ENCODE measurements at places on chromosomes 4 and X.

DNA sequence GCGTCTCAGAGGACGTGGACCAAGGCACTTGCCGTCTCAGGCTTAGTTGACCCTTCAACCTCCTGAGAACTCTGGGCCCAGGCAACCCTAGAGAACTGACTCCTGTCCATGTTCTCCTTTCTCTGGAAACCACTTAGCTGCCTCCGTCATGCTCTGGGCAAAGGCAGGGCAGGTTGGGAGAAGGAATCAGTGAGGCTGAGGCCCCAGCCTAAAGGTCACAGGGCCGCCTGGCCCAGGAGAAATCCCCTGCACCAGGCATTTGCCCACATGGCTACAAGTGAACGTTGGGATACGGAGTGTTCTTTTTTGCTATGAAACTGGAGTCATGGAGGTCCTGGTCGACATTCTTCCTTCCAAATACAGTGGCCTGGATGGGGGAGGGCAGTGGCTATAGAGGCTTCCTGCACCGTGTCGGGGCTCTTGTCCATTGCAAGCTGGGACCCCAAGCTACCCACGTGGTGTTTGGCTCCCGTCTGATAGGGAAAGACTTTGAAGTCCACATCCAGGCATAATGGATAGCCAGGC lies 76.0 kb downstream of the CRMP1 start:
- no peak for DNase-seq

DNA sequence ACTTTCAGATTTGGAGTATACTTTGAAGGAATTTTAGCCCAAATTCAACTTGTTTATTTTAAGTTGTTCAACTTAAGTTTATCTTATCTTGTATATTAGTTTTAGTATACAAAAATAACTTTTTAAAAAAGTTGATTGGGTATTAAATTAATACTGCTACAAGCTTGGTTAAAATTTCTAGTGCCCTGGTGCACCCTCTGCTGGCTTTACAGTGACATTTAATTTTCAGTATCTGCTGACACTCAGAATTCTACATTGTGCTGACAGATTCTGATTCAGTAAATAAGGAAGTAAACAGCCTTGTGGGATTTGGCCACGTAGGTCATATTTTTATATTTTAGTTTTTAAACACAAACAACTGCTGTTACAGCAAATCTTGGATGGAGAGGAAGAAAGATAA lies 2.9 kb downstream of the EDA start:
- no peak for DNase-seq

DNA sequence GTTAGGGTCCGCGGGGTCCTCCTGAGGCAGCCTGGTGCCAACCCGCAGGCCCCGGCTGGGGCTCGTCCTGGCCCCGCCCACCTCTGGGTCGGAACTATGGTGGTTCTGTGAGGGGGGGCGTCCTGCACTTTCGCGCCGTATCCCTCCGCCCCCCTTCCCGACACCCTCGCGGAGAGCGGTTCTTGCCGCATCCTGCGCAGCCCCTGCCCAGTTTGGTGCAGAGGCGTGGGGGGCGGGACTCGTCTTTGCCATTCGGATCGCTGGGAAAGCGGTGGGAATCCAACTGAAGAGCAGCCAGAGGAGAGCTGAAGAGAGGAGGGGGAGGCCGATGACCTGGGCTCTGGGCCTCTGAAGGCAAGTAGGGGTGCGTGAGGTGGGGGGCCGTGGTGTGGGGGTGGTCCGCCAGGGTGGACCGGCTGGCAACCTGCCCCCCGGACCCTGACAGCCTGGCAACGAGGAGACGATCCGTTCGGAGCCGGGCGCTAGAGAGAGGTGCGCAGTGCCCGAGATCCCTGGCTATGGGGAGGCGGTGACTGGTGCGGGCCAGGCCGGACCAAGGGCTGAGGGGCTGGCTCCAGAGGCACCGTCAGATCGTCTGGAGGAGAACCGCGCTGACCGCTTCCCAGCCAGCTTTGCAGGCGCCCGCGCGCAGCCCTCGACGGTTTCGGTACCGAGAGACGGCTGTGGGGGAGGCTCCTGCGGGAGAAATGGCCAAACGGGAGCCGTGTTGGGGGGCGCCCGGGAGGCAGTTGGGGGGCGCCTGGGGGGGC lies at the start of gene GPRASP1:
Gene GPRASP1 (plus strand): TSS at position 242 of the 770 bp plus-strand sequence. CDS start 2,431 bp downstream, outside the sequence.
- DNase-seq: no peak

DNA sequence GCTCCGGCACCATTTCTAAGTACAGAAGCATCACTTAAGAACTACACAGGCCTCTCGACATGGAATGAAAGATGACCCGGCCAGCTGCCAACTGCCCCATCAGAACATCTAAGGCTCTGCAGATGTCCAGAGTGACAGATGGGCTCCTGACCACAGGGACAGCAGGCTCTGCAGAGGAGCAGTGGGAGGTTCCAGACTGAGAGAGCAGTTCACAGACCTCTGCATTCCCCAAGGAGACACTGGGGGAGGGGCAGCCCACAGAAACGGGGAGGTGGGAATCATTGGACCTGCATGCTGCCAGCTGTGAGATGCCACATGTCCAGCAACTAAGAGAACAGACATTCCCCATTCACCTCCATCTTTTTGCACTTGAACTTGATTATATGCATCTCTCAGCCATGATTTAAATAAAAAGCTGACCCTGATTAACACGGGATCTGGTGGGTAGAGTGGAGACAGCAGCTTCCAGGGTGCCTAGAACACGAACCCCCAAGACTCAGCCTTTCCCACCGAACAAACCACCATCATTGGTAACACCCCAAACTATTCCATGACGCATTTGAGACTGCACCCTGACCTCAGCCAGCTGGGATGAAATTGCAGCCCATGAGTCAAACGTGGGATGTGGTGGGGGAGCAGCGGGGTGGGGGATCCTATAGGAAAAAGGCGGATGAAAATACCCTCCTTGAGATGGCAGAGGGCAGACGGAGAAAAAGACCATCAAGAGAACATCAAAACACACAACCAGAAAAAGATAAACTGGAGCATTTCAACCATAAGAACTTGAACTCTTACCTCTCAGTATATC lies 47.2 kb downstream of the AFAP1 start:
- DNase-seq: peak; percentile 92

GRCh38 chrX:72351606-72352334 lies 46.1 kb upstream of the CITED1 start:
- peak; percentile 75 for DNase-seq

DNA sequence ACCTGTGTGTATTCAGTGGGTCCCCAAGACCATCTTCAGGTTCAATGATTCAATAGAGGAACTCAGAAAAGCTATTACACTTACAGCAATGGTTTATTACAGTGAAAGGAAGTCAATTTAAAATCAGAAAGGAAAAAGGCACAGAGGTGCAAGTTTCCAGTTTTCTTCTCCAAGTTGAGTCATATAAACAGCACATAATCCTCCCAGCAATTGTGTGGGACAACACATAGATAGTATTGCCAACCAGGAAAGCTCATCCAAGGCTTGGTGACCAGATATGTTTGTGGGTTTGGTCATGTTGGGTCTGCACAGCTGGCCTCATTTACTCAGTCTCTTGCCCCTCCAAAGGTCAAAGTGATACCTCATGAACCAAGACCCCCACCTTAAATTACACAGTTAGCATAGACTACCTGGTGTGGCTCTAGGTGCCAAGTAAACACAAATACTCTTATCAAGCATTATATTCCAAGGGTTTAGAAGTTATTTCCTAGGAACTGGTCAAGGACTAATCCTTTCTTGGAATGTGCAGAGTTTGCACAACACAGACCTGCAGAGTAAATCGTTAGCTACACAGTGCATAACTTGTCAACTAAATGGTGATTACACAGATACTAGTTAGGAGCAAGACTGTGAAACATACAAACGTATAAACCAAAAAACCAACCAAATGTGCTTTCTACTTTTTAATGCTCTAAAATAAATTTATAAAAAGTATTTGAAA lies 777.3 kb downstream of the PCDH18 start:
- no peak for DNase-seq

GRCh38 chr4:27010334-27010940 lies 149.8 kb downstream of the STIM2 start:
- DNase-seq: peak; percentile 58

- DNase-seq: no peak
Observed at GRCh38 chr4:29571322-29571721, 1148.8 kb upstream of the PCDH7 start.

- DNase-seq: no peak
Observed at GRCh38 chr4:76381986-76382385, 39.0 kb downstream of the CCDC158 start.

- no peak for DNase-seq
Observed at GRCh38 chr4:136526517-136526916, 1005.8 kb downstream of the PCDH18 start.

- no peak for DNase-seq
Observed at GRCh38 chr4:6307891-6308290, 38.2 kb downstream of the WFS1 start.

DNA sequence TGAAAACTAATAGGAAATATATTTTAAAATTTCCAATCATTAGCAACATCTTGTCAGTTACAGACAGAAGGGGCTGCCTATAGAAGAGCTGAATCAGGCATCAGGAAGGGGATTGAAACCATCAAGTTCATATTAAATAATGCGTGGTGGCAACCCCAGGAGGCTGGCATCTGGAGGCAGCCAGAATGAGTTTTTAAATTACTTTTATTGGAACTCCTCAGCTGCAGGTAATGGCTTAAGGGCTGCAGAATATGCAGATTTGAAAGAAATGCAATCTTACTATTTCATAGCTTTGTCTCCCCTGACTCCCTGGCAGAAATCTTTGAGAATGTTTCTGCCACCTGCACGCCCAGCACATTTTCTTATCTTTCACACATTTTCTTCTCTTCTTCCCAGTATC lies 711.6 kb downstream of the PCDH19 start:
- no peak for DNase-seq

DNA sequence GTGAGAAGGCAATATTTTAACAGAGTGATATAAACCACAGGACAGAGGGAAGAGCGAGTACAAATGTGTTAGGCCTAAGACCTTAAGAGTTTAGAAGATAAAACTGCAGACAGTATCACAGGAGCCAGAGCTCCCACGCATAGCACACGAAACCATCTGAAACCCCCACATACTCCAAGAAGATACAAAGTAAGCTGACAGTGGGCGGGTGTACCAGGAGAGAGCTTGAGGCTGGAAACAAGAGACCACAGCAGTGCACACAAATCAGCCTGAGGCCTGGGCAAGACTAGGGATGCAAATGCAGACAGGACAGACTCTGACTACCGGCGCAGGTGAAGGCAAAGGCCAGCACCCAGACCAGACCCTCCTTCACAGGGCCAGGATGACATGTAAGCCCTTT lies 54.1 kb upstream of the ARHGAP24 start:
- no peak for DNase-seq

GRCh38 chr4:147754037-147754445 lies 22.2 kb downstream of the ARHGAP10 start:
- DNase-seq: no peak

DNA sequence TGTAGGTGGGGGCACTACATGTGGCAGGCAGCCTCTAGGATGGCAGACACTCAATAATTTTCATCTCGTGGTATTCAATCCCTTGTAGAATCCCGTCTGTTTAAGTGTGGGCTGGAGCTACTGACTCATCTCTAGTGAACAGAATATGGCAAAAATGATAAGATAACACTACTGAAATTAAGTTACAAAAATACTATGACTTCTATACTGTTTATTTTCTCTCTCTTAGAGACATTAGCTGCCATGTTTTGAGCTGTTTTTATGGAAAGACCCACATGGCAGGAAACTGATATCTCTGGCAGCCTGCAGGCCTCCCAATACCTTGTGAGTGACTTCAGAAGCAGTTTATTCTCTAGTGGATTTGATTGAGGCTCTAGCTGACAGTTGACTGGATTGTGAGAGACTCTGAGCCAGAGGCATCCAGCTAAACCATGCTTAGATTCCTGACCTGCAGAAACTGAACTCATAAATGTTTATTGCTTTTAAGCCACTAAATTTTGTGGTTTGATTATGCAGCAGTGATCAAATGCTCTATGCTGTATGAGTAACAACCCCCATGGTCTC lies 298.8 kb upstream of the CTSO start:
- DNase-seq: peak; percentile 8

DNA sequence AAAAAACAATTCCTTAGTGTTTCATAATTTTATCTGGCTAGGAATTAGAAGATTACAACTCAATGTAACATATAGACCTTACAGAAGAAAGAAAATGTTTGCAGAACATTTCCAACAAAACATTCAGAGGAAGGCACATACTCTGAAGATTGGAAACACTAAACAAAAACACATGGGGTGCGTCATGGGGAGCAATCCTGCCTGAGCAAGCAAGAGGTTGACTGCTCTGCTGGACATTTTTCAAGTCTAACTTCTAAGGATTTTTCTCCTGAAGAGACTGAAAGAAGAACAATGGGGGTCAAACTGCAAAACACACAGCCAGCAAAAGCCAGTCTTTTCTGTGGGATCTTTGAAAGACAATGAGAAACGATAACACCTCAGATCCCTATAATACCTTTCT lies 182.8 kb downstream of the GUCY2F start:
- no peak for DNase-seq

- no peak for DNase-seq
Observed at GRCh38 chrX:34053931-34054330, 78.2 kb downstream of the FAM47A start.

- no peak for DNase-seq
Observed at GRCh38 chrX:94871640-94872039, 1197.6 kb downstream of the FAM133A start.

GRCh38 chr4:40980318-40980883 lies 230.6 kb downstream of the NSUN7 start:
- no peak for DNase-seq

DNA sequence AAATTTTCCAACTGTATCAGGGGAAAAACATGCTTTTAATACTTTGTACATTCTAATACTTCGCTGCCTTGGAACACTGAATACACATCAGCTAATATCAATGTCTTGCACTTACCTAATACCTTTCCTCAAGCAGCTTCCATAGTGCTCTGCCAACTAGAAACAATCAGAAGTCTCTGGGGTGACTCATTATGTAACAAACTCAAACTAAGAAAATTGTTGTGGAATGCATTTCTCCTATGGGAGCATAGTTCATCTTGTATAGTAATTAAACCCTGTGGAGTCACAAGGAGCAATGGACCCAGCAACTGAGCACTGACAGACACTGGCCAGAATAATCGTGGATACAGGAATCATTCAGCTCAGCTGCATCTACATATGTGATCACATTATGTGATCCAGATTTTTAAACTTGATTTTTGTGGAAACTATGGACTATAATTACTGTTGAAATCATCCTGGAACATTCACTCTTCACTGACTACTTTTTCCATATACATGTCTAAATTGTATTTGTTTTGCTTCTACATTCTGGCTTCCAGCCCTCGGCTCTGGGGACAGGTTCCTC lies 496.9 kb downstream of the TMA16 start:
- peak; percentile 9 for DNase-seq

- no peak for DNase-seq
Observed at GRCh38 chrX:153226344-153227185, 47.5 kb downstream of the MAGEA1 start.

- peak; percentile 84 for DNase-seq
Observed at GRCh38 chr4:4333265-4333706, 43.2 kb downstream of the ZBTB49 start.

DNA sequence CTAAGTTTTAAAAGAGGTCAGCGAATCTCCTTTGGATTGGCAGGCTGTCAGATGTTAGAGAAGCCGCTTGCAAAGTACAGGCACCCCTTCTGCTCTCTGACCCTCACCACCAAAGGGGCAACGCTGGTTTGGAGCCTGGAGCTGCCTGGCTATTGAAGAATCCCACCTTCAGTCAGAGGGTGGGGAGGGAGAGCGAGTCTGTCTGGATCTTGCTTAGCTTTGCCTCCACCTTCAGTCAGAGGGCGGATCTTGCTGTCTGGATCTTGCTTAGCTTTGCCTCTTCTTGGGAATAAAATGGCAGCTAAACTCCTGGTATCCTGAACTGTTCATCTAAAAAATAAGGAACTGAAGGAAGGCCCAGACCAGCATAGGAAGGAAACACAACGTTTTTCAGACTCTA lies 7.3 kb downstream of the CCDC110 start:
- no peak for DNase-seq
